NCI-H1436 (cell line): ENCODE measurements at places on chromosomes 4 and X.
A peak's percentile ranks its signal among the peaks of the same experiment; 100 is the strongest.

DNA sequence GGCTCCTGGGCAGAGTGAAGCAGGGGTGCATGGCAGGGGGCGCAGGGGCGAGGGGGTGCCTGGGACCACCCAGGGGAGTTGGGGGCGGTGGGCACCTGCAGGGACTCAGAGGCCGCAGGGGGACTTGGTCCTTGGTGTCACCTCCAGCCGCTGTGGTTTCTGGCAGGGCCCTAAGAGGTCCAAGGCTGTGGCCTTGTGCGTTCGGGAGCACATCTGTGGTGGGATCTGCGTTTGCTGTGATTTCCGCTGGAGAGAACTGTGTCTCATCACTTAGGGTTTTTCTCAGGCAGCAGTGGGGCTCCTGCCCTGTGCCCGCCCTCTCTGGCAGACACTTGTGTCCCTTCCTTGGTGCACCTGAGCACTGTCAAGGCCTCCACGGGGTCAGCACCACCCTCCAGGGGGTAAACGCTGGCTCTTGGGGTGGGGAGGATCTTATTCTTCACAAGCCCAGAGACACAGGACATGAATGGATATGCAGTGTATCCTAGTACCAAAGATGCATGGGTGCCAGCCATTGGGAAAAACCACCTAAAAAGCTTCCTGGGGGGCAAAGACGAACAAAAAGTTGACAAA, 66.5 kb downstream of the ACOX3 start:
- no peak for DNase-seq

DNA sequence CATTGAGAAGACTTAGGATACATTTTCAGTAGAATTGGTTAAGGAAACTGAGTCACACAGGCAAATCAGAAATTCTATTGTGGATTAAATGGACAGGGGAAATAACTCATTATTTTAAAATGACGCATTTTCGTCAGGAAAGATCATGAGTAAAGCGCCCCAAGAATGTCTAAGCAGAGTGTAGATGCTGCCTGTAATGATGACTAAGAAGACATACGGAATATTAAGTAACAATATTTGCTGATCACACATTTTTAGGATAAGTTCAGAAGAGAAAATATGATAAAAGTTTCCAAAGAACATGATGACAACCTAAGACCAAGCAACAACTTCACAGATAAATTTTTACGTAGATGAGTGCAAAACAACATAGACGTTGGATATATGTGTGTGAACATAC, 596.3 kb upstream of the TENM3 start:
- no peak for DNase-seq

- no peak for DNase-seq
Observed at GRCh38 chr4:162706632-162707031, 460.1 kb downstream of the NAF1 start.

DNA sequence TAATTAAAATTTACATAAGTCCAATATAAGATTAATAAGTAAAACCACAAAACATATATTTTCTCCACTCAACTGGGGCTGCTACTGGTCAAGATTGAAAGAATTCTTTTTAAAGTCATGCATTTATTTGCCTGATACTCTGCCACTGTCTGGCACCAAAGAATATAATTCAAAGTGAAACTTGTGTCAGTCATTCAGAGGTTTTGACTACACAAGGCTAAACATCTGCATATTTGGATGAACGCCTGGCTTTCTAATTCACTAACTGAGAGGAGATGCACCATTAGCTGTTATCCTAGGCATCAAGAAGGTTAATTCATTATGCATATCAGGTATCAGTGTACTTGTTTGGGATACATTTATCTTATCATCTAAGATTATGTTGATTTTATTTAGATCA, 598.5 kb downstream of the CENPC start:
- DNase-seq: no peak

DNA sequence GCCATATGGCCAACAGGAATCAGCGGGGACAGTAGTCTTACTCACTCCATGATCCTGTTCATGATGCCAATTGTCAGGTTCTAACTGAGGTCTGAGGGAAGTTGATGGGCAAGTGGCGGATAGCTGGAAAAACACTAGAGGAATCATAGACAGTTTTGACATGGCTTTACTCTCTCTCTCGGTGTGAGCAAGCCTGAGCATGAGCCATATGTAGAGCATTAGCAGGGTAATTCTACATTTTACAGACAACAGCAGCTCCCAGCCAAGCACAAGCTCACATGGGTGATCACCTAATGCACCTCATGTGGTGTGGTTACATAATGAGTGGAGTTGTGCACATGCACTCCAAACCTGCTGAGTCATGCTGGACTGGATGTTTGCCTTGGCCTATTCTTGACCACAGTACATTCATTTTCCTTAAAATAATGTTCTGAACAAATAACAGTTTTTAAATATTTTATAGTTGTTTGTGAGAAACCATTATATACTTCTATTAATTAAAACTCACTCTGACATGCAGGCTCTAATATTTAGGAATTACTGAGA, 429.2 kb downstream of the GPAT3 start:
- DNase-seq: no peak

- peak; percentile 2 for DNase-seq
Observed at GRCh38 chrX:140572724-140573123, 67.9 kb upstream of the SOX3 start.

DNA sequence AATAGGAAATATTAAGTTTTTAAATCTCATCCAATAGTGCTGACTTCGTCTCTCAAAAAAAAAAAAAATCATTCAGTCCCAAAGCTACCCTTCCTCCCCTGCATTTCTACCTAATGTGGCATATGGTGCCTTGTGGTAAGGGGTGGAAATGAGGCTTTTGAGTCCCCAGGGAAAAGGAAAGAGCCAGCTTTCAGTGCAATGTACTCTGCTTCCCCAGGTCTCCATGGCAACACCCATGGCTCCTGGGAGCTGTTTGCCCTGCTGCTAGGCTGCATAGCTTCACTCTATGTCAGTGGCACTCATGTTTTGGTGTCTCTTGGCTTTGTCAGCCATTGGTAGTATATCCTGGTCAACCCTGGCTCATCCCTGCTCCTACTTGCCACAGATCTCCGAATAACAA, 175.9 kb downstream of the SLC39A8 start:
- DNase-seq: peak; percentile 63

- peak; percentile 23 for DNase-seq
Observed at GRCh38 chrX:152632445-152633097, 5.1 kb upstream of the GABRQ start.

GRCh38 chrX:100208076-100208475, 202.0 kb downstream of the PCDH19 start:
- DNase-seq: no peak

GRCh38 chrX:14673764-14674163, 144.4 kb downstream of the GLRA2 start:
- no peak for DNase-seq

DNA sequence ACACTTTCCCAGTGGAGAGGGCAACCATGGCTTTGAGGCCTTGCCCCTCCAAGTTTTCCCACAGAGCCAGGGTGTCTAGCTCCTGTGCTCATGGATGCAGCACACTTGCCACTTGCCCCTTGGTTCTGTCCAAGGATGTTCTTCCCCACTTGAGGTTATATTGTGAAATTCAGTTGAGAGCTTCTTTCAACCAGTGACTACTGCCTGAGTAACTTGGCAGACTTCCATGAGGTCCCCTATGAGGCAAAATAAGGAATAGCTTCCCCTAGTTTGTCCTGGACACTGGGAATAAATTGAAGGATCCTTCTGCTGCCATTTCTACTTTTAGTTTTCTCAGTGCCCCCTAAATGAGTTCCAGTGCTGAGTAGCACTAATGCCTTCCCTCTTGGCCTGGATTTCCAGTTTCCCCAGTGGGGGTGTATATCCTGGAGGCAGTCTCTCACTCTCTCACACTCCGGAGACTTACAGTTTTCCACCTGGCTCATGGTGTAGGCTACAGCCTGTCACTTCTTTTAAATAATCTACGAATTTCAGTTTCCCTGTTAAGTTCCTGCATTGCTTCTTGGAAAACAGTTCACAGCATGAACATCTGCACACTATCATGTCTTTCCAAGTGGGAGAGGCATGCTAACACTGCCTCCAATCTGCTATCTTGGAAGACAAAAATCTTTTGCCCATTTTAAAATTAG, 36.4 kb upstream of the ADH4 start:
- DNase-seq: no peak

GRCh38 chrX:115579327-115579726, 18.4 kb downstream of the PLS3 start:
- DNase-seq: no peak

DNA sequence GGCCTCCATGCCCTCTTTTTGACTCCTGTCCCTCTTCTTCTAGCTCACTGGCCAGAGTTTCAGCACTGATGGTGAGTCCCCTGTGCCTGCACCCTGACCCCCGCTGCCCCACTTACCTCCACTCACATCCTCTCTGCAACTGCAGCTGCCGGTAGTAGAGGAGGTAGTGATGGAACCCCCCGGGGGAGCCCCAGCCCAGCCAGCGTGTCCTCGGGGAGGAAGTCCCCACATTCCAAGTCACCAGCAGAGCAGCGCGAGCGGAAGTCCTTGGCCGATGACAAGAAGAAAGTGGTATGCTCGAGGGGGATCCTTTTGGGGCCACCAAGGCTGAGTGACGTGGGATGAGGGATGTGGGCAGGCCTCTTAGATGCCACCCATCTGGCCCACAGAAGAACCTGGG, 5.8 kb downstream of the ARAF start:
- DNase-seq: no peak

GRCh38 chr4:93730760-93731159, 97.8 kb upstream of the ATOH1 start:
- DNase-seq: no peak

GRCh38 chr4:153560908-153561307, 94.7 kb downstream of the TMEM131L start:
- no peak for DNase-seq
